ENCODE measurements at places on chromosomes 5 and 9.

GRCh38 chr9:128206484-128206883 lies 3.3 kb downstream of the DNM1 start:
- no peak for DNase-seq

GRCh38 chr5:141879941-141880738 lies 1.9 kb upstream of the PCDH1 start:
- no peak for DNase-seq

DNA sequence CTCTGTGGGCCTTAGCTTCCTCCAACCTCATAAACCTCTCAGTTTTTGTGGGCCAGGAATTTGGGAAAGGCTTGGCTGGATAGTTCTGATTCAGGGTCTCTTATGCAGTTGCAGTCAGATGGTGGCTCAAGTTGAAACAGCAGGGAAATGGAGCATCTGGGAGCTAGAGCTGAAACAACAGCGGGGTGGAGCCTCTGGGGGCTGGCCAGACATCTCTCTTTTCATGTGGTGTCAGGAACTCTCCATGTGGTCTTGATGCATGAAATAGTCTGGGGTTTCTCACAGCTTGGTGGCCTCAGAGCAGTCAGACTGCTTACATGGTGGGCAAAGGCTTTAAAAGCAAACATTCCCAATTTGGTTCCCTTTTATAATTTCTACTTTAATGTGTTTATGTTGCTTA lies 13.5 kb downstream of the ZNF346 start:
- DNase-seq, result no peak

GRCh38 chr5:34915856-34916192 lies 313 bp downstream of the BRIX1 start:
- DNase-seq, result no peak

- DNase-seq, result no peak
Observed at GRCh38 chr9:131011274-131012022, 2.5 kb downstream of the LAMC3 start.
